Muscle of back (tissue), 13 donors: ENCODE measurements at places on chromosomes 5 and 9.

- no peak for DNase-seq
Measured at GRCh38 chr9:137985637-137986071, 108.1 kb downstream of the CACNA1B start.

DNA sequence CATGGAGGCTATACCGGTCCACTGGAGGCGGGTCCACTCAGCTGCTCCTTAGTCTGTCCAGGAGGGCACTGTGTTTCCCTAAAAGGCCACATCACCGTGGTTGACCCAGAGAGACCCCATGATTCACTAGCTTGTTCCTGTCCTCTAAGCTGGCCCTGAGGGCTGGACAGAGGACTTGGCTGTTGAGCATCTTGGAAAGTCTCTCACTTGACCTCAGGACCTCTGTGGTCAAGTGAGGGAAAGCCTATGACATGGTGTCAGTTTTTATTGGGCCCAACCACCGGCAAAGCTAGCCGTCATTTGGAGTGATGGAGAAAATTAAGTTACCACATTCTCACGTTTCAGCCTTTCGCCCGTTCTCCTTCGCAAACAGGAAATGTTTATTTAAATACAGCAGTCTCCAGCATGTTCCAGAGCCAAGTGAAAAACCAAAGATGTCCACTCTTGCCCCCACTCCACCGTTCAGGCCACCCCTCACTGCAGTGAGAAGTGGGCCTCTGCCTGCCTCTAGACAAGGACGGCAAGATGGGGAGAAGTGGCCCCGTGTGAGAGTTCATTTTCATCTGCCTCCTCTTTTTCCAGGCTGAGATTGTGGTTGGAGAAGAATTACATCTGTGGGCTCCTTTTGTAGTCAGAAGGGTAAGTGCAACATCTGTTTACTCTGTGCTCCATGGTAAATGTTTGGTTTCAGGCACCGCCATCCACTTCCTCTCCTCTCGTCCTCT lies 4.4 kb downstream of the SLIT3 start:
- DNase-seq = no peak

GRCh38 chr9:35910613-35911359 lies 1.5 kb downstream of the SPAAR start:
- no peak for DNase-seq

DNA sequence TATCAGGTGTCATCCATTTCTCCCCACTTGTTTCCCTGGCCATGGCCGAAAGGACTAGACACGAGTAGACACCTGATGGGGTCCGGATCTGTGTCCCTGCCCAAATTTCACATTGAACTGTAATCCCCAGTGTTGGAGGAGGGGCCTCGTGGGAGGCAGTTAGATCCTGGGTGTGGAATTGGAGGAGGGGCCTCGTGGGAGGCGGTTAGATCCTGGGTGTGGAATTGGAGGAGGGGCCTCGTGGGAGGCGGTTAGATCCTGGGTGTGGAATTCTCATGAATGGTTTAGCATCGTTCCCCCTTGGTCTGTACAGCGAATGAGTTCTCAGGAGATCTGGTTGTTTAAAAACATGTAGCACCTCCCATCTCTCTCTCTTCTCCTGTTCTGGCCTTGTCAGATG lies 165.8 kb downstream of the NR3C1 start:
- no peak for DNase-seq

DNA sequence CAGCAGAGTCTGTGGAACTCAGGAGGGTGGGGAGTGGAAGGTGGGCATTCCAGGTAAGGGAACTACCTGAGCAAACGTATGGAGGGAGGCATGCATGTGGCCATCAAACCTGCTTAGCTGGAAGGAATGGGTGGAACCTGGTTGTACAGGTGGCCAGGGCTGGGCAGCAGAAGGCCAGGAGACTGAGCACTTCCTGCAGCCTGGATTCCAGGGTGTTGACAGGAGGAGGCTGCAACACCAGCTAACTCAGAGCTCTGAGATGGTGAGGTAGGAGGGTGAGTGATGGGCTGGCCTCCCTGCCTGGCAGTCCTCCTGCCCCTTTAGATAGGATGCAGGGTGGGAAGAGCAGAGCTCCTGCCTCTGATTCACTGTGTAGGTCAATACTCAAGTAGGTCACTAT lies 92.5 kb upstream of the CPEB4 start:
- DNase-seq = no peak

GRCh38 chr9:136861874-136862457 lies 4.1 kb downstream of the EDF1 start:
- no peak for DNase-seq

- DNase-seq = no peak
Measured at GRCh38 chr5:68533051-68533450, 317.5 kb downstream of the PIK3R1 start.

- no peak for DNase-seq
Measured at GRCh38 chr5:110590187-110590586, 136.3 kb downstream of the TMEM232 start.

GRCh38 chr9:78354324-78354973 lies 57.5 kb downstream of the PSAT1 start:
- DNase-seq = no peak

GRCh38 chr5:172640822-172641358 lies at the start of gene NEURL1B:
NEURL1B (plus strand) TSS chr5:172641263; CDS start chr5:172641407, 144 bp downstream.
- peak; percentile 90 for DNase-seq

DNA sequence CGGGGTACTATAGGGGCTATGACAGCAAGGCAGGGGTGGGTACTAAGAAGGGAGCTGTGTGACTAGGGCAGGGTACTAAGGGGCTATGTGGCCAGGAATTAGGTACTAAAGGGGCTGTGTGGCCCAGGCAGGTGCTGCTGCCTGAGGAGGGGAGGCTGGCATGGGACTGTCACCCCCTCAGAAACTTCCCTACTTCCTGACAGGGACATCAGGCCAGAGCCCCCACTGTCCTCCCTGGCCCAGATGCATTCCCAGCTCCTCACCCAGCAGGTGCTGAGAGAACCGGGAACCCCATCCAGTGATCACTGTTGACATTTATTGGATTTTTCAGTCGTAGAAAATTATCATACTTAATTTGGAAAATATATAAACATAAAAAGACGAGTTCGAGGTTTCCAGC lies 26.6 kb downstream of the IRX2 start:
- DNase-seq = no peak

GRCh38 chr5:159409801-159410200 lies 79.5 kb upstream of the IL12B start:
- DNase-seq = no peak

- no peak for DNase-seq
Measured at GRCh38 chr5:177601577-177602457, 1.9 kb downstream of the B4GALT7 start.

- DNase-seq = no peak
Measured at GRCh38 chr9:80932181-80932580, 757.2 kb downstream of the TLE1 start.

GRCh38 chr9:95032580-95033341 lies 284.7 kb downstream of the FANCC start:
- DNase-seq = no peak
